DMS79 (cell line): ENCODE measurements at places on chromosomes 7 and 10.

- DNase-seq, result no peak
Measured at GRCh38 chr10:95287281-95287680, 3.5 kb downstream of the PDLIM1 start.

DNA sequence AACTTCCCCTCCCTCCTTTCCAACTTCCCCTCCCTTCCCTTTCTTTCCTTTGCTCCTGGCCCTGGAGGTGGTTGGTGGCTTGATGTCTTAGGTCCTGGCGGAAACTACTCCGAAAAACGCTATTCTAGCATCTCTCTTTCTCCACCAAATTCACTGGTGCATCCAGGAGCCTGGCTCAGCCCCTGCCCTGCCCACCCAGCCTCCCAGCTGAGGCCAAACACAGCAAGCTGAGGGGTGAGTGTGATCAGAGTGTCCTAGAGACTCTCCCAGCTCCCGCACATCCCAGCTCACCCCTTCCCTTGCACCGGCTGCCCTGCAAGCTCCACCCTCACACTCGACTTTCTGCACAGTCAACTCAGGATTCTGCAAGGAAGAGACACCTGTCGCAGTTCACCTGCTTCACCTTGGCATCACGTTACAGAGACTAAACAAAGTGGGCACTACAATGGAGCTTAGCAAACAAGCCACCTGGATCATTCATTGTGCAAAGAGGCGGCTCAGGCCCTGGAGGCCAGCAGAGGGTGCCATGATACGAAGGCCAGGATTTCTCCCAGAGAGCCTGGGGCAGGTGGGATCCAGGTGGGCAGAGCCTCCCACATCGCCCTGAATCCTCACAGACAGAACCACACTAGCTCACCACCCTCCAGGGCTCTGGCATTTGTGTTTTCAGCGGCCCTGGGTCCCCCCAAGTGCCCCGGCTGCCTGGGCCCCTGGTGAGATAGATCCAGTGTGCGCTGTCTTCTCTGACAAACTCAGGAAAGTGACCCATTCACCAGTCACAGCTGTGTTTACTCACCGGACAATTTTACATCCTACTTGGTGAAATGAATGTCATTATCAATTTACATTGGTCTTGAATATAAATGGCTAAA, 169.6 kb downstream of the TCERG1L start:
- peak; percentile 85 for DNase-seq

DNA sequence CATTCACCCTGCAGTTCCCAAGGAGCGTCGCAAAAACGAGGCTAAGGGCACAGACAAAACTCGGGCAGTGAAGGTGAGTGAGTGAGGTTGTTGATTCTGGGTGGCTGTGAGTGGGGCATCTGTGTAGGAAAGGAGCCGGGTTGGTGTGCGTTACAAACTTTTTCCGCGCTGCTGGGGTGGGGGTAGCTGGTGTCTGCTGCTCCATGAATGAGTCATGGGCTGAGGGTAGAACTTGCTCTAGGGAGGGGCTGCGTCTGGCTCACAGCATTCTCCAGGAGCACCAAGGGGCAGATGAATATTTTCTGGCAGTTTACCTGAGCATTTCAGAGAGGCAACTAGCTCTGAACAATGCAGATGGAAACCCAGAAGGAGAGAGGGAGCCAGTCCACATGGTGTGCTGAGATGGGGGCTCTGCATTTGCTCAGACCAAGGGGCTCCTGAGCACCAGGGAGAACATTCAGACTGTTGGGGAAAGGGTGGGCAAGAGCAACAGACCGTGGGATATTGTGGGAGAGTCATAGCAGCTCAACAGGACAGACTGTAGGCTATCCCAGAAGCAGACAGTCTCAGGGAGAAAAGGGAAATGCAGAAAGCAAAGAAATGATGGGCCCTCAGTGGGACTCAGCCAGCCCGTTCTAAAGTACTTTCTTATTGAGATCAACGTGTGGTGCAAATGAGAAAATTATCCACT, 18.8 kb downstream of the NOBOX start:
- no peak for DNase-seq

DNA sequence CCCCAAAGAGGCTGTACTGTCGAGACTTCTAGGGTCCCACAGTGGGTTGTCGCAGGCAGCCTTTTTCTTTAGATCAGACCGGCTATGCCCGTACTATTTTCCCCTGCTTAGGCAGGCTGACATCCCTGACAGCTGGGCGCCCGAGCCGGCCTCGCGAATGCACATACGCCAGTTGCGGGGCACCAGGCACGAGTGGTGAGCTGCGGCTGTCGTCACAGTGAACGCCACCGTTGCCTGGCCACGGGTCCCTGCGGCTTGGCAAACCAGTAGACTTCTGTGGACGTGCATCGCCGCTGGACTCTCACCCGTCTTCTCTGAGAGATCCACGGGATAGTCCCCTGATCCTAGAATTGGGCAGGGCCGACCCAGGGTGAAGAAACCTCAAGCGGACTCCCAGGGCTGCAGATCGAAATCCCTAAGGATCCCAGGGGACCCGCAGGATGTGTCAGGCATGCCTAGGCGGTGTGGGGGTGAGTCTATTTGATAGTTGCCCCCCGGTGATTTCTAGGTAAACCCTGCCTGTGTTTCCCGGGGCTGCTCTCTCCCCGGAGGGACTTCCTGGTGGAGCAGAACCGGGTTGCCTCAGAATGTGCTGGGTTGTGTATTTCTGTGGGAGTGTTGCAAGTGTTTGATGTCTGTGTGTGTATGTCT, 33.0 kb upstream of the ZNF273 start:
- no peak for DNase-seq

- no peak for DNase-seq
Measured at GRCh38 chr10:92834331-92834730, 14.0 kb upstream of the EXOC6 start.

DNA sequence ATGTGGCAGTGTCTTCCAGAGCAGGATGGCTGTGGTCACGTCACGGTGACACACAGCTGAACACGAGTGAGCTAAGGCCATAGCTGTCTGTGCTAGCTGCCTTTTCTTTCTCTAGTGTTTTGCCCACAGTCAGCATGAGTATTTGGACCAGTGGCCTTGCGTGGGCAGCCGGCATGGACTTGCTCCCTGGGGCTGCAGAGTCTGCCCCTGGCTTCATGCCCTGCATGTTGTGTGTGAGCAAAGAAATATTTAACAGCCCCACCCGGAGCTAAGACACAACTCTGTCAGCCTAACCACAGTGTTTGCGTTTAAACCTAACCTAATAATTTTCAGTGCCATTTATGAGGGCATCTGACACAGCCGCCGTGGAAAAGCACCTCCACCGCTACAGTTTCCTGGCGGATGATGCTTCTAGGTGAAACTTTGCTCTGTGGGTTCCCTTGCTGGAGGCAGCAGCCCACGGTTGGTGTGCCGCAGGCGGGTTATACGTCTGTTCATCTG, 14.6 kb downstream of the CHST12 start:
- DNase-seq, result no peak

DNA sequence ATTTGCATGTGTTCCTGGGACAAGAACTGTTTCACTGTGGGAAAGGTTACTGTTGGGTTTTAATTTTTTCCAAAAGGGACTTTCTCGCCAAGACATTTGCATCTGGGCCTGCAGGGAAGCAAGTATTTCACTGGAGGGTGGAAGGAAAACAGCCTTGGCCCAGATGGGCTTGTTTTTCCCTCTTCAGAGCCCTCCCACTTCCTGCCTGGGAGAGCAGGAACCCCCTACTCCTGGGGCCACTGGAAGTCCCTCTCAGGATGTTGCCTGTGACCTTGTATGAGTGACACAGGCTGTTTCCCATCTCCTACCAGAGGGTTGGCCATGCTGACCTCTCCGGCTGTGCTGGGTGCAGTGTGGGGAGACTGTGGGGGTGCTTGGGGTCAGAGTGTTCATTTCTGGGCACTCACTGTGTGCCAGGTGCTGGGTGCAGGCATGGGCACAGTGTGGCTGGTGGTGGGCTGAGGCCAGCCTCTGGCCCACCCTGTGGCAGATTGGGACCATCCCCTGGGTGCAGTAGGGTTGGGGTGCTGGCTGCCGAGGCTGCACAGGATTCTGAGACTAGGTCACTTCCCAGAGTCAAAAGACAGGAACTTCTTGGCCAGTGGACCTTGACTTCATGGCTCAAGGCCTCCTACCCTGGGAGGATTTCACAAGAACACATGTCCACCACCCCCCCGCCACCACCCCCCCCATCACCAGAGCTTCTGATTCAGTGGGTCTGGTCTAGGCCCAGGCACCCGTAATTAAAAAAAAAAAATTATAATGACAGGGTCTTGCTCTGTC, 10.2 kb downstream of the TSPAN15 start:
- DNase-seq, result no peak

DNA sequence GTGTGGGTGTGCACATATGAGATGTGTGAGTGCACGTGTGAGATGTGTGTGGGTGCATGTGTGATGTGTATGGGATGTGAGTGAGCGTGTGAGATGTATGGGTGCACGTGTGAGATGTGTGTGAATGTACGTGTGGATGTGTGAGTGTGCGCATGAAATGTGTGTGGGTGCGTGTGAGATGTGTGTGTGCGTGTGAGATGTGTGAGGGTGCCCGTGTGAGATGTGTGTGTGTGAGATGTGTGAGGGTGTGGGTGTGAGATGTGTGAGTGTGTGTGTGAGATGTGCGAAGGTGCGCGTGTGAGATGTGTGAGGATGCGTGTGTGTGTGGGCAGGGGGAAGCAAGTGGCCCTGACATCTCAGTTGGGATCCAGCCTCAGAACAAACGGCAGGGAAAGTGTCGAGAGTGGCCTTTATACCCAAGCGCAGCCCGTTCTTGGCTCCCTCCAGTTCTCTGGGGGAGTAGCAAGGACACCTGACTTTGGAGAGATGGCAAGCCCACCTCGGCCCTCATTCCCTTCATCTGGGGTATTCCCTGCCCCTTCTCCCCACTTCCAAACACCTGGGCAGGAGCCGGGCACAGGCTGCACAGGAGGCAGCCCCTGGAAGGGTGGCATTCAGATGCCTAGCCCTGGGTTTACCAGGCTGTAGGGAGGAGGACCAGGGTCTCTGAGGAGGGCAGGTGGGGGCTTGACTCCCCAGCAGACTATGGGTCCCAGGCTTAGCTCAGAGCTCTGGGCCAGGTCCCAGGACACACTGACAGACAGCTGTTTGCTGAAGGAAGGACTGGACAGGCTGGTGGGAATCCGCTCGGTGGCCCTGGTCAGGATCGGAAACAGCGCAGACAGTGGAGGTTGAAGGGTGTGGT, 31.6 kb downstream of the PPIF start:
- no peak for DNase-seq

- DNase-seq, result no peak
Measured at GRCh38 chr7:6258440-6259182, 13.8 kb downstream of the CYTH3 start.

GRCh38 chr7:16638282-16639280, 7.0 kb downstream of the ANKMY2 start:
- DNase-seq, result no peak

GRCh38 chr10:29791773-29792172, 157.0 kb upstream of the SVIL start:
- no peak for DNase-seq

GRCh38 chr10:43865265-43866135, 216.8 kb upstream of the ZNF32 start:
- no peak for DNase-seq

- DNase-seq, result no peak
Measured at GRCh38 chr10:126564326-126564888, 106.1 kb downstream of the C10orf90 start.

DNA sequence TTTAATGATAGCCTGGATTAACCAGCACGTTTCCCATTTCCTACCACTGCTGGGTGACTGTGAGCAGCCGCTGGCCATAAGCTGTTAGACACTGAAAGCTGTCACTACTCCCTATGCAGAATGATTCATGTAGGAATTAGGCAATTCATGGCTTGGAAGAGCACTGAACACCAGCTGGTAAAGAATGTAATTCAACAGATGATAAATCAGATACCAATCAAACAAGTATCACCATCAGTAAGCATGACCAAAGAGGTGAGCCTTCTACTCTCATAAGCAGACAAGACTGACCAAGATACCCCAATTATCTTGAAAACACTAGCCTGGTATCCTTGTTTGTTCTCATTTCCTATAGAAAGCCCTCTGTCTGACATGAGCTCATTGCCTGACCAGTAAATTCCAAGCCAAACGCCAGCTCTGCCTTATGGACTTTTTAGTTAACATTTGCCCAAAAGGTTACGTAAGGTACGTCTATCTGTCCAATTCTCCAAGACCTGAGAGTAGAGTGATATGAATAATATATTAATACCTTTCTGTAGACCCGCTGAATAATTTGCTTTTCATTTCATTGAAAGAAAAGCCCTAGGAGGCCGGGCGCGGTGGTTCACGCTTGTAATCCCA, 127.7 kb downstream of the ELMO1 start:
- DNase-seq, result no peak

GRCh38 chr7:33558549-33559323, 346.6 kb upstream of the BMPER start:
- DNase-seq, result no peak

- no peak for DNase-seq
Measured at GRCh38 chr10:87524296-87524695, 19.6 kb downstream of the MINPP1 start.

GRCh38 chr7:50196719-50197118, 103.7 kb upstream of the ZPBP start:
- no peak for DNase-seq

DNA sequence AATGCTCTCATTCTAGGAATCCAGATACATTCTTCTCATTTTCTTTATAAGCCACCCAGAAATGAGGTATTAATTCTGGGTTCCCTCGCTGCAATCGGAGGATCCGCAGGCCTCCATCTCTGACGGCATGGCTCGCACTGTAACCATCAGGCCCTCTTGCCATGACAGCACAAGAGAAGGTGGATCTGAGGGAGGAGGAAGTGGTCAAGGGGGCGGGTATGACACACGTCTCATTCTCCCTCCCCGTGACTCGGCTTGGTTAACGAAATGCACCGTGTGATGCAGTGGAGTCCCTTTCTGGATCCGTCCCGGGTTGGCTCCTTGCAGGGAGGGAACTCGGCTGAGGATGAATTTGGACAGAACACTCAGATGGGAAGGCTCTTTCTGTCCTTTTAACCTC, 280.2 kb downstream of the TCERG1L start:
- DNase-seq, result no peak
